ENCODE measurements at places on chromosomes 11 and 22.

- DNase-seq: no peak
These were observed 38.2 kb downstream of the SLCO2B1 start for GRCh38 chr11:75189108-75189507.

GRCh38 chr22:44881624-44882023 lies 128.2 kb downstream of the PHF21B start:
- DNase-seq: no peak

GRCh38 chr11:46360878-46361277 lies 13.6 kb downstream of the DGKZ start:
- DNase-seq: no peak

DNA sequence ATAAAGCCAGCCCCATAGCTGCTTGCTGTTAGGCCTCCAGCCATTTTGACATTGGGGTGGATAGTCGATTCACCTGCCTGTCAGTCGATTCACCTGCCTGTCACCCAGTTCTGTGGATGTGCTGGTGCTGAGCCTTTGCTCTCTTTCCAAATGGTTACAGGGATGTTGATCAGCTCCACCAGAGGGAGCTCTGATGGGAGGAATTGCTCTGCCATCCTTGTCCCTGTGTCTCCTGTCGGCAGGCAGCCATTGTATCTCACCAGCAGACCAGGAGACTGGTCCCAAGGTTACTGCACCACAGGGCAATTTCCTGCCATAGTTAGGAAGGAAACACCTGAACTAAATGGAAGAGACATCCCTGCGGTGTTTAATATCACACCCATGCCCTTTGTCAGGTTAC lies 6.1 kb downstream of the MPEG1 start:
- no peak for DNase-seq

DNA sequence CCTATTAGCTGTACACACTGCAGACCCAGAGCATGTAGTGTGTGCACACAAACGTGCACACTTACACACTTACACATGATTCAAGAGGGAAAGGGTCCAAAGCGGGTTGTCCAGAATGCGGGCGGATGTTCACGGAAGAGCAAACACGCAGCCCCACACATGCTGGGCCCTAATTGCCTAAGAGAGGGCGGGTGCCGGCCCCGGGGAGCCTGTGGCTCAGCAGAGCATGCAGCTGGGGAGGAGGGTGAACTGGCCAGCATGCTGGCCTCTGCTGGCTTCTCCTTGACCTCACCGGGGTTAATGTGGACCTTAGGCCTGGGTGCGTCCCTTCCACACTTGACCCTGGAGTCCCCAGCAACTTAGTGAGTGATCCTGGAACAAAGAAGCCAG lies 816.3 kb downstream of the BRD1 start:
- no peak for DNase-seq

- DNase-seq: no peak
These were observed 33.3 kb downstream of the RBFOX2 start for GRCh38 chr22:35995348-35995747.

- no peak for DNase-seq
These were observed 62.4 kb upstream of the ALKBH3 start for GRCh38 chr11:43818220-43818619.

DNA sequence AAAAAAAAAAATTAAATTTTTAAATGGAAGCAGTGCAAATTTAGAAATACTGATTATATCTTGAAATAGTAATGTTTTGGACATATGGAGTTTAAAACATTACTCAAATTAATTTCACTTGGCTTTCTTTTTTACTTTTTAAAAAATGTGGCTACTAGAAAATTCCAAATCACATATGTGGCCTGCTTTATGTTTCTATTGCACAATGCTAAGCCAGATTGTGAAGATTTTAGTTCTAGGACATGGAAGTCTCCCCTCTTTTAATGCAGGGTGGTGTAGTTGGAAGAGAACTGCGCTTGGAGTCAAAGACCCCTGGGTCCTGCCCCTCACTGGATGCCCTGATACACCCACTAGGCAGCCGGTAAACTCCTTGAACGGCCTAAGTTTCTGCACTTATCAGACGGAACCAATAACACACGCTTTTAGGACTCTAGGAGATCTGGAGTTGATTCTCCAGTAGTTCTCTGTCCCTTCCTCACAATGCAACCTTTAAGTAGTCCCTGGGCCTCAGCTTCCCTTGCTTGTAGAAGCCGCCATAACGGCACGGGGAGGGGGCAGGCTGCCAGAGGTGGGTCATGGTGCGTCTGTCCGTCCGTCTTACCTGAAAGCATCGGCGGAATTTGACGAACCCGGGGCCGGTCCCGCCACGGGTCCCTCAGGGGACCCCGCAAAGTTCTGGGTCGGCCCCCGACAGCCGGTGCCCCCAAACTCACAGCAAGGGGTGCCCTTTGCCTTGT lies 505 bp downstream of the FAM227A start:
- no peak for DNase-seq

DNA sequence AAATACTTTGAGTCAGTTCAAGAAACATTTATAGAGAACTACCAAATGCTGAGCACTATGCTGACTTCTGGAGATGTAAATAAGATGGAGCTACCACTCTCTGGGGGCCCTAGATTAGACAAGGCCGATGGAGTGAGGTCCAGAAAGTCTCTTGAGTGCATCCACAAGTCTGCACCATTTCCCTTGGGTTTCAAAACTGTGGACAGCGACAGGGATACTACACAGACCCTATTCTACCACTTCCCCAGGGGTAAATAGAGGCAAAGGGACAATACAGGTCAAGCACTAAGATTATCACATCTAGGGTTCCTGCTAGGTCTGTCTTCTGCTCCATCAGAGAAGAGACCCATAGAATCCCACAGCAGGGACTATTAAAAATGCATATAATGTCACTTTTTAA lies 183.2 kb downstream of the GRIA4 start:
- no peak for DNase-seq

GRCh38 chr11:107397357-107397756 lies 60.3 kb downstream of the CWF19L2 start:
- no peak for DNase-seq

- DNase-seq: no peak
These were observed 48.2 kb upstream of the CCDC134 start for GRCh38 chr22:41752011-41752970.

DNA sequence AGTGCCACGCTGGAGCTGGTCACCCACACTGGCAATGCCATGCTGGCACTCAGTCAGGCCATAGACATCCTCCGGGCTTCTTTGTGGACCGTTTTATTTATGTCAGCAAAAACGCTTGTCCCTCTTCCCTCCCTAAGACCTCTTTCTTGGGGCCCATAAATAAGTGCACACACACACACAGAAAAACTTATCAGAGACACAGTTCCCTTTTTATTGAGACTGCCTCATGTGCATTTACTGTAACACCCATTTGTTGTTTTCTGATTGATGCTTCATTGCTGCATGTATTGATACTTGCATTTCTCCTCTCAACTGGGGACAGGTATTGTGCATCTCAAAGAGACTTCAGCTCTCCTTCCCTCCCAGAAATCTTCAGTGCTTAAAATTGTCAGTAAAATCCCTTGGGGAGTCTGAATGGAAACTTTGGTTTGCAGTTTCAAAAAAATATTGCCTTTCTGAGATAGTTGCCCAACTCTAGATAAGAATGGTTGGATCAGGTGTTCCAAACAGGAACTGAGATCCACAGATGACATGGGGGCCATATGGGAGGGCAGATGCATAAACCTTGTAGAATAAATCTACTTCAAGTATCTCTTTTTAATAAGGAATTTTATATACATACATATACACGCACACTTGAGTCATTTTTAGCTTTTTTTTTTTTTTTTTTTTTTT lies 50.9 kb downstream of the PPP2R1B start:
- no peak for DNase-seq

- DNase-seq: no peak
These were observed 393.7 kb downstream of the BRD1 start for GRCh38 chr22:49433717-49434611.

- DNase-seq: no peak
These were observed 86.0 kb downstream of the CCDC81 start for GRCh38 chr11:86460461-86461385.

- no peak for DNase-seq
These were observed at the start of gene CSF2RB for GRCh38 chr22:36913427-36914389. CSF2RB (plus strand) TSS chr22:36913628; CDS start chr22:36922208, 8,580 bp downstream.

DNA sequence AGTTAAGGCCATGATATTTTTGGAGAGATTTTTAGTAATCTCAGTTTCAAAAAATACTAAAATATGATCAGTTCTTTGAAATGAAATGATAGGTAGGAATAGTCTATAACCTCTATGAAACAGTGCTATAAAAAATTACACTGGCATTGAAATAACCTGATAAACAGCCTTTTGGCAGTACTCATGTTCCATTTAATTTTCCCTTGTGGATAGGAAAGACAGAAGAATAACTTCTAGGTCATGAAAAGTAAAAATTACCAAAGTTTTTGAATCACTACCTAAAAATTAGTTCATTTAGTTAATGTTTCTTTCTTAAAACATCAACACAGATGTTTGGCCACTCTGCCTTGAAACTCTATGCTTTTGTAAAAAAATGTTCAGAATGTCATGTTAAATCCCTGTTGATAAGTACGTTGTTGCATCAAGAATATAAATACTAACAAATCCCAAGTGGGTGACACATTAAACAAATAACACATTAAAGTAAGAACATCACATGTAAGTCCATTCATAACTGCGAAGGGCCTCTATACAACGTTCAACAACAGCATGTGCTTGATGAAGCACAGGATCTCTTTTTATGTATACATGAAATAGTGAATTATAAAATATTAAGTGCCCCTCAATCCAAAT lies 290.2 kb downstream of the SWAP70 start:
- DNase-seq: no peak

DNA sequence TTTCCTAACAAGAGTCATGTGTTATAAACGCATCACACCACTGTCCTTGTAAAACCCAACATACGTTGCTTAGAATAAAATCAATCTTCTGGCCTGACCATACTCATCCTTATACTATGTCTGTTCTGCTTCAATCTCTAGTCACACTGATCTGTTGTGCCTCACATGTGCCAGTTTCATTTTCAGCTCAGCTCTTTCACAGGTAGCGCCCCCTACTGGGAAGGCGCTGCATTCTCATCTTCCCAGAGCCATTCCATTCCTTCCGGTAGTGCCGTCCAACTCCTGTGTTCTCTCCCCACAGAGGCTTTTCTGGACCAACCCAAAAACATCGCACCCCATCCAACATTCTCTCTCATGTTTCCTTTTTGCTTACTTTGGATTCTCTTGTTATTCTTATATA lies 22.2 kb downstream of the CASP5 start:
- no peak for DNase-seq

- no peak for DNase-seq
These were observed 47.6 kb downstream of the SCGB1A1 start for GRCh38 chr11:62466444-62466843.

- DNase-seq: no peak
These were observed 14.0 kb downstream of the CD6 start for GRCh38 chr11:60985501-60985900.

DNA sequence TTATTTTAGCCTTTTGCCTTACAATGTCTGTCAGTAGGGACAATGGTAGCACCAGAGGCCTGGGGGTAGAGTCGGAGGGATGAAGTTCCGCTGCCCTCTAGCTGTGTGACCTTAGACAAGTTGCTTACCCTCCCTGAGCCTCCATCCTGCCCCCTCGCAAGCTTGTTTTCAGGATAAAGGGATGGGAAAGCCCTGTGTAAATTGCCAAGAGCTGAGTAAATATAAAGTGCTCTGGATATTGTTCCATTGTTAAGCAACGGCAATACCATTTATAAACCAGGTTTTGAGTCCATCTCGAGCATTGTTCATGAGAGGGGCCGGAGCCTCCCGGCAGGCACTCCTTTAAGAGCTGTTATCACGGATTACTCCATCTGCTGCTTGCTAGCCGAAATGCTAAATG lies 72.9 kb downstream of the ZBTB16 start:
- no peak for DNase-seq

DNA sequence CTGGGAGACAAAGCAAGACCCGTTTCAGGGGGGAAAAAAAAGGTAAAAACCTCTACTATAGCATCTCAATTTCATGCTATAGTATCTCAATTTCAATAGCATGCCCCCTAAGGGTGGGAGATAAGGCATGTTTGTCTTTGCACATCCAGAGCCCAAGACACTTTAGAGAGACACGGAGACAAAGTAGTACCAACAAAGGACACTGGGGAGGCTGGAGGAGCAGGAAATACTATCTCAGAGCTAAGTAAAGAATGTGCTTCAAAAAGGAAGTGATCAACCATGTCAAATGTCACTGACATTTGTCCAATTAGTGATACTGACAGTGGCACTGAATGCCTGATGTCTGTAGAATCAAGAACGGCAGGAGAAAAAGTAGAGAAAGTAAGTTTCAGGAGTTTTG lies 68.6 kb downstream of the RRAS2 start:
- no peak for DNase-seq

DNA sequence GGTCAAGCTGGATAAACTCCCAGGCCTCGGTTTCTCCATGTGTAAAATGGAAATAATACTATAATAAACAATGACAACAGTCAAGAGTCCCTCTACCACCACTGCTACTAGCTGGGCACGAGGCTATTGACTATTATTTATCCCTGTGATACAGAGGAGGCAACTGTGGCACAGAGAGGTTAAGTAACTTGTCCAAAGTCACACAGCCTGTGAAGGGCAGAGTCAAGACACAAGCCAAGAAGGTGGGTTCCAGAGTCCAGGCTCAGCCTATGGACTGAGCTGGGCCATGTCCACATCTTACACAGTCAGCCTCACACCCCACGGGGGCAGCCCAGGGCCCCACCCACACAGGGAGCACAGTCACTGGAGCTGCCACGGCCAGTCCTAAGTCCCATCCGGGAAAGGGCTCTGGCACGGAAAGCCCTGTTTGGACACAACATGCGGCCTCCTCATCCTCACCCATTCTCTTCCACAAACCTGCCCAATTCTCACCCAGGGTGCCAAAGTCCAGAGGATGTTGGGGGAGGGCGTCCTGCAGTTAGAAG lies 384.0 kb downstream of the SHANK2 start:
- DNase-seq: no peak

GRCh38 chr11:12801976-12802375 lies 127.8 kb downstream of the TEAD1 start:
- no peak for DNase-seq

DNA sequence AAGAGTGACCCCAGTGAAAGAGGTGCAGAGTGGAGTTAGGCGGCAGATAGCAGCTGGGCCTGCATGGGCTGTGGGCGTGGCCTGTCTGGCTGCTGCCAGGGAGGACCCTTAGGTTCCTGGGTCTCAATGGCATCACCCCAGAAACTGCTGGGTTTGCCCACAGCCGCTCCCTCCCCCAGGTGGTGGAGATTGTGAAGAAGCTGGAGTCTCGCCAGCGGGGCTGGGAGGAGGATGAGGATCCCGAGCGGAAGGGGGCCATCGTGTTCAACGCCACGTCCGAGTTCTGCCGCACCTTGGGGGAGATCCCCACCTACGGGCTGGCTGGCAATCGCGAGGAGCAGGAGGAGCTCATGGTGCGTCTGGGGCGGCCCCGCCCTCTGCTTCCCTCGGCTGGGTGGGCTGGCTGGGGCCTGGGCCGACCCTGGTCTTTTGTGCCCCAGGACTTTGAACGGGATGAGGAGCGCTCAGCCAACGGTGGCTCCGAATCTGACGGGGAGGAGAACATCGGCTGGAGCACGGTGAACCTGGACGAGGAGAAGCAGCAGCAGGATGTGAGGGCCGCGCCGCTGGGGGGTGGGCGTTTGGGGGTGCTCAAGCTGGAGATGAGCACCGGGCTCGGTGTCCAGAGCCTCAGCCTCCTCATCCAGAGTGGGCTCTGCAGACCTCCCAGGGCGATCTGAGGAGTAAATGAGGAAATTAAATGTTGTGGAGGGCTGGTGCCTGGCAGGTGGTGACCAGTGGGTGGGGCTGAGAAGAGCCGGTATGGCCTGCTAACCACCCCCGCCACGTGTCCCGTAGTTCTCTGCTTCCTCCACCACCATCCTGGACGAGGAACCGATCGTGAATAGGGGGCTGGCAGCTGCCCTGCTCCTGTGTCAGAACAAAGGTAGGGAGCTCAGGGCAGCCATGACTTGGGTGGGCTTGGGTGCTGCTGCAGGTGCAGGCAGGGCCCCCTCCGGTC lies 15.0 kb downstream of the SART1 start:
- DNase-seq: no peak
